ENCODE measurements at places on chromosomes 5 and 9. TPM values are rescaled to one million over a fixed set of nuclear protein-coding genes. Genes with fewer than 3 reads are reported as not detected.
A peak's percentile ranks its signal among the peaks of the same experiment; 100 is the strongest.

DNA sequence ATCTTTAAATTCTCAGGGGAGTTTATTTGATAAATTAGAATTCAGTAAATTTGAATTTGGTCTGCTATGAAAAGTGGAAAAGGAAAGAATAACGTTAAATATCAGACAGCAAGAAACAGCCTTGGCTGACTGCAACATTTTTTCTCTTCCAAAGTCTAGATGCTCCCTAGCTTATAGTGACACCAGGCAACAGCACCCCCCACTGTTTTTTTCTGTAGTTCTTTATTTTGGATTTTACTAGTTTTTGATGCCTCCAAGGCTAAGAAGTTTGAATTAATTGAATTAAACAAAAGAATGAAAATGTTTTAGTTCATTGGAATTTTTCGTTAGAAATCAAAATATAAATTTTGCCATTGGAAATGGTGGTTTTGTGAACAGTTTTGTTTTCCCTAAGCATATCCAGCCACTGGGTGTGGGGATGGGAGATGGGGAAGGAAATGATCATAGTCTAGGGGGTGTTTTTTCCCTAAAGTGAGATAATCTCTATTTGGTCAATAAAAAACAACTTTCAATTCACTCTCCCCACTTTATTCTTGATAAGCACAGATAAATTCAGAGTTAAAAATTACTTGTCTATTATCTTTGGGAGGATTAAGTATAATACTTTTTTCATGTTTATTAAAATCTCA, 199.3 kb upstream of the CD180 start:
- peak; percentile 14 for DNase-seq

DNA sequence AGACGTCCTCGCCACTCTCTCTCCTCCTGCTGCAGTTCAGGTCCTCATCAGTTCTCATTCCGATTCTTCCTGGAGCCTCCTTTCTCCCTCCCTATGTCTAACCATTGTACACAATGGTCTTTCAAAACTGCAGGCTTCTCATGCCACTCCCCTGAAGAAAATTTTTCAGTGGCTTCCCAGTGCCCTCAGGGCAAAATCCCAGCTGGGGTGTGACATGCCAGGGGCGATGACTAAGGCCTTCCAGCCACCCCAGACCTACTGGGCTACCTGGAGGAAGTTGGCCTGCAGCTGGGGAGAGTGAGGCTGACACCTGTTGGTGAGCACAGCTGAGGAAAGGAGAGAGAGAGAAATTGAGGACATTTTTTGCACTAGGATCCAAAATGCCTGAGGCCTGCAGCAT, 65.2 kb downstream of the SREK1 start:
- peak; percentile 37 for DNase-seq

OGN gene
- not detected for total RNA-seq

LEAP2 gene
- total RNA-seq: 0.77 TPM

RPL7A gene
- 2,163 TPM for total RNA-seq

DNA sequence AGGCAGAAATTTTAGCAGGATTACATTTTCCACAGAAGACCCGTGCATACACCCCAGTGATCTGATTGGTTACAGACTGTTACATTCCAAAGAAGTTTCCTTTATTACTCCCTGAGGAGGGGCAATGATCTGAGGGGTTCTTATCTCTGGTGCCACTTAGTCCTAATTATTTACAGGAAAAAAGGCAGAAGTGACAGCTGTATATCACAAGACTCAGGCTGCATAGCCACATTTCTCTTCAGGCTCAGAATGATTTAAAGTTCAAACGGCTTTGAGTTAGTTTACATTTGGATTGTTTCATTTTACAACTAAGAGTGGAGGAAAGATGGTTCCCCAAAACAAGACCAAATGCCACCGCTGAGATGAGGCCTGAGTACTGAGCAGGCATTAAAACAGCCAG, 17.3 kb downstream of the NAIF1 start:
- no peak for DNase-seq

CHSY3 gene
- 7.6 TPM for total RNA-seq

DNA sequence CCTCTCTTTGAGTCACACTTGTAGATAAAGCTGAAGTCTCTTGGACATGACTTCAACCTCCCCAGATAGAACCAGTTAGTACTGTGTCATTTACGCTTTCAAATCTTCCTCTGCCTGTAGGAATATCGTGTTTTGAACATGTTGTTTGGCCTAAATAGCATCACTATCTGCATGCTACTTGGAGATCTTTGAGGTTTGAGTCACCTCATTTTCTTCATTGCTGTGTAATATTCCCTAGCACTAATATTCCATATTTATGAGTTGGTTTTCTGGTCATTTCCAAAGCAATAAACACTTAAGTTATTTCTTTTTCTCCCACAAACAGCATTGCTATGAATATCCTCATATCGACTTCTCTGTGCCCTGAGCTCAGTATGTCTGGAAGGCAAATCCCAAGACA, 100.3 kb downstream of the ROR2 start:
- no peak for DNase-seq

DDX4 gene
- total RNA-seq: not detected

KYAT1 gene
- 9.6 TPM for total RNA-seq

DNA sequence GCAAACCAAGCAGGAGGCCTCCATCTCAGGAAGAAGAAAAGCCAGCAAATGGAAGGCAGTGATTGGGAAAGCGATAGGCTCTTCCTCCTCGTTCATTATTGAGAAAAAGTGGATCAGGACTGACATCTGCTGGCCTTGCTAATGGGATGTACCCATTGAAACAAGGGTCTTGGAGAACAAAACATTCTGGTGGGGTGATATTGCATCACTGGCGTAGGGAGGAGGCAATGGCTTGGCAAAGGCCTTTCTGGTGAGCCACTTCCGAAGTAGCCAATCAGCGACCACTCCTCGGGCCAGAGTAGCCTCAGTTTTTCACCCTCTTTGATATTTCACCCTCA, 86.7 kb upstream of the NFIB start:
- DNase-seq: peak; percentile 86

SLC36A3 gene
- not detected for total RNA-seq

- DNase-seq: no peak
Observed at GRCh38 chr9:87167161-87167560, 219.9 kb upstream of the GAS1 start.

GRCh38 chr5:144205141-144205551, 34.5 kb downstream of the KCTD16 start:
- peak; percentile 21 for DNase-seq

GRCh38 chr5:101278011-101278687, 375.1 kb upstream of the ST8SIA4 start:
- DNase-seq: peak; percentile 2

Measured in LHCN-M2 (cell line).